BE2C (cell line): ENCODE measurements at places on chromosomes 12 and 14.

DNA sequence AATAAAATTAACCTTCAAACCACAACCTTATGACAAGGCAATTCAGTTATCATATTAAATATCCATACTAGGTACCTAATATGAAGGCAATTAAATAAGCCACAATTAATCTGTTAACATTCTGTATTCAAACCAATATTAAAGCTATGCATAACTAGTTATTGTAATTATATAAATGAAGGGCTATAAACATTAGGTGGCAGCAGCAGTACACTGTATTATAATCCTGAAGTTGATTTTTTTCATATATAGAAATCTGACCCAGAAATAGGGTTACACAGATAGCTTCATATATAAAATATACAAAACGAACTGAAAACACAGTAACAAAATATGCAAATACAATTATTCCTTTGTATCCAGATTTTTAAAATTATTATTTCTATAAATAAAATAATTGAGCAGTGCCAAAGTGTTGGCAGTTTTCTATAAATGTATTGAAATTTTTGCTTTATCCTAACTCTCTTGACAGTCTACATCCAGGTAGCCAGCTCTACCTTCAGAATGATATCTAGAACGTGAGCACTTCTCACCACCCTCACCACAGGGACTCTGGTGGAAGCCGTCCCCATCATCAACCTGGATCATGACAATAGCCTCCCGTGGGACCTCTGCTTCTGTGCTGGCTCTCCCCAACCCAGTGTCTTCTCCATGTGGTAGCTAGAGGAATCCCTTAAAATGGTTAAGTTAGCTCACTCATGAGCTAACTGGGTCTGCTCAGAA, 136.2 kb downstream of the MED13L start:
- DNase-seq, result peak; percentile 52

DNA sequence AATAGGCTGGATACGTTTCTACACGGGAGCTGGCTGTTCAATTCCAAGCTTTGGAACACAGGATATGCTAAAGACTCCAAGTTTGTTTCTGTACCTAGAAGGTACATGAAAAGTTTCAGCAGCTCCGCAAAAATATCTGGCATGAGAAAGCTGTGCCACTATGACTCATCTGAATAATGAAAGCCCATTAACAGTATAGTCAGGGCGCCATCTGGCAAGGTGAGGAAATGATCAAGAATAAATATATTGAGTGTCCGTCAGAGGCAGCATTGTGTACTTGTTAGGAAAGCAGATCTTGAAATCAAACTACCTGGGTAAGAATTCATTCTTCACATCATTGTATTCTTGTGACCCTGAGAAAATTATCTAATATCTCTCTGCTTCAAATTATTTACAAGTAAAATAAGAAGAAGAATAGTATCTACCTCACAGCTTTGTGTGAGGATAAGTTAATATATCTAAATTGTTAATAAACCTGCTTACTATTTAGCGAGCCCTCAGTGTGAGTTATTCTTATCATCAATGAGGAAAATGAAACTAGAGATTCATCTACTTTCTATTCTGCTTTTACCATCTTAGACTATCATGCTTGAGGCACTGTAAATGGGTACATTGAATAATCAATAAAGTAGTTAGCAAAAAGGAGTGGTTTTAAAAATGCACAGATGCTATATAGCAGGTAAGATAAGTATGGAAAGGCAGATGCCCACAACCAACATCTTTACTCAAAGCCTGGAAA, 53.5 kb downstream of the FSCB start:
- DNase-seq, result no peak

- DNase-seq, result no peak
Measured at GRCh38 chr12:11673666-11674461, 24.4 kb downstream of the ETV6 start.

- DNase-seq, result no peak
Measured at GRCh38 chr12:58169826-58170225, 228.5 kb downstream of the ATP23 start.

- no peak for DNase-seq
Measured at GRCh38 chr14:47921133-47921532, 245.7 kb upstream of the MDGA2 start.

GRCh38 chr12:100329800-100330199, 27.1 kb upstream of the SLC17A8 start:
- DNase-seq, result no peak

DNA sequence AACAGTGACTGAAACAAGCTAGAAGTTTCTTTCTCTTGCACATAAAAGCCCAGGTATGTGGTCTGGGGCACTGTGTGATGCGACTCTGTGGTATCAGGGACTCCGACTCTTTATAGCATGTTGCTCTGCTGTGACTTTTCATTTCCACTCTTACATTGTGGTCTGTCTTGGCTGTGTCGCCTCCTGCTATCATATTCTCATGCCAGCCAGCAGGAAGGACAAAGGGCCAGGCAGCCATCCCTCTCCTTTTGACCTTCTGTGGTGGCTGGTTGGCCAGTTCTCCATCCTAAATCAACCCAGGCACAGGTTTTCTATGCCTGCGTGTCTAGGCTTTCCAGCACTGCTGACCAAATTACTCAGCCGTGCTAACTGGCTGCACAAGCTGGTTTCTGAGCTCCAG, 8.0 kb downstream of the ACAD10 start:
- no peak for DNase-seq

- peak; percentile 67 for DNase-seq
Measured at GRCh38 chr12:49296034-49296835, 1.3 kb downstream of the PRPH start.

DNA sequence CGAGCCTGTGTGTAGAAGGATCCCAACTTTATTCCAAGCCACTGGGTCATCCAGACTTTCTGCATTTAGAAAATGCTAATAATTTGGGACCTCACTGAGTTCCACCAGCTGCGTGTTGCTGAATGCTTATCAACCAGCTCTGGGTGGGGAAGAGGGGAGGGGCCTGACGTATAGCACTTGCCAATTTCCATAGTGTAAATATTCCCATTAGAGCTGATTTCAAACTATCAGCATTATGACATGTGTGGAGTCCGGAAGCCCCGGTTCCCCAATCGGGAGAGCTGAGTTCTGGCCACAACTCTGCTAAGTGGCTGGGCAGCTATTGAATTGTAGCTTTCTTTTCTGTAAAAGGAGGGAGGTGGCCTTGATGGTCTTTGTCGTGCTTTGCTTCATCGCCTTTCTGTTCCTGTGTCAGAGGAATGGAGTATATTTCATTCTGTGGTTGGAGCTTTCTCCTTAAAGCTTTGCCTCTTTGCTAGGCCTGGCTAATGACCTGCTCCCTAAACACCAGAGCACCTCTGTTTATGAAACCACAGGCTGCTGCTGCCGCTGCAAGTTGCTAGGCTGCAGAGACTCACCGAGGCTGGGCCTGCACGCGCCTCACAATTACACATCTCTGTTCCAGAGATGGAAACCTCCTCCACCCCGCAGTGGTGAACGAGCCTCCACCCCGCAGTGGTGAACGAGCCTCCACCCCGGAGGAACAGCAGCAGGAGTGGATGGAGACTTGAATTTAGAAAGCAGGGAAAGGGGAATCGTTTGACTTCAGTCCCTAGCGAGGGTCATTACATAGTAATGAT, 7.7 kb upstream of the BCL7A start:
- DNase-seq, result no peak

GRCh38 chr12:81147292-81147919, 69.5 kb downstream of the ACSS3 start:
- DNase-seq, result no peak

- peak; percentile 1 for DNase-seq
Measured at GRCh38 chr14:104557766-104558165, 21.8 kb upstream of the C14orf180 start.

DNA sequence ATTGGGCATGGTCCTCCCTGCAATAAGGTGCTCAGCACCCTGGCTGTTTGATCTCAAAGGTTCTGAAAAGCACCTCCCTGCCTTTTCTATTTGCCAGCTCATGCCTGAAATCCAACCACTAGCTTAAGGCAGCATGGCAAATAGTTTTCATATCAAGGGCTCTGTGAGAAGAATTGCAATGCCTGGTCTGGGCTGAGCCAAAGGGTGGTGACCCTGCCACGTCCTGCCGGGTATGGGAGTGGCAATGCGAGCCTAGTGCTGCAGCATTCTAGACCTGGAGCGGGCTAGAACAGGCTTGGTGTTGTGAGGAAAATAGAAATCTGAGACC, 2.3 kb upstream of the SCNN1A start:
- no peak for DNase-seq

DNA sequence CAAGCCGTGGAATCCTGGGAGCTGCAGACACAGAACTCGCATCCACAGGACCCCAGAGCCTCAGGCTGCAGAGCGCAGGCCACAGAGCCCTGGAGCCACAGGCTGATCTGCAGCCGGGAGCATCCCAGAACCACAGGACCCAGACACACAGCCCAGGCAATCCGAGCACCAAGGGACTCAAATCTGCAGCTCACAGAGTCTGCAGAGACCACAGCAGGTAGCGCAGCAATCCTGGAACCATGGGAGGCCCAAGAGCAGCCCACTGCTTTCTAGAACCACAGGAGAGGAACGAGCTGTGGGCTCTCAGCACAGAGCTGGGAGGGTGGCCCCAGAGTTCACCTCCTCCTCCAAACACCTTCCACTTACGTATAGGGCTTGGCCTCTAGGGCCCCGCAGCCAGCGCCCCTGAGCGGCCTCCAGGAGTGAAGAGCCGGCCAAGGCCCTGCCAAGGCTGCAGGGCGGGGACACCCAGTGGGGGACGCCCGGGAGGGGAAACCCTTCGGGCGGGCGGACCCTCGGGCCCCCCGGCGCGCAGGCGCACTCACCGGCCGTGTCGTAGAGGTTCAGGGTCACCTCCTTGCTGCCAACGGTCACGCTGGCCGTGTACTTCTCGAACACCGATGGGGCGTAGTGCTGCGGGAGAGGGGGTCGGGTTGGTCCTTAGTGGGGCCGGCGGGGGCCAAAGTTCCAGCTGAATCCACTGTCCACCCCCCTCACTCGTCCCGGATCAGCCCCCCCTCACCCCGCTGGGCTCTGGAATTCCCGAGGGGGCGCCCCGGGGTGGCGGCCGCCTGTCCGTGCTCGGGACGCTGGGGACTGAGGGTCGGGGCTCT, 665 bp downstream of the RHOF start:
- DNase-seq, result peak; percentile 16

GRCh38 chr14:61019537-61019936, 38.5 kb downstream of the SLC38A6 start:
- no peak for DNase-seq

DNA sequence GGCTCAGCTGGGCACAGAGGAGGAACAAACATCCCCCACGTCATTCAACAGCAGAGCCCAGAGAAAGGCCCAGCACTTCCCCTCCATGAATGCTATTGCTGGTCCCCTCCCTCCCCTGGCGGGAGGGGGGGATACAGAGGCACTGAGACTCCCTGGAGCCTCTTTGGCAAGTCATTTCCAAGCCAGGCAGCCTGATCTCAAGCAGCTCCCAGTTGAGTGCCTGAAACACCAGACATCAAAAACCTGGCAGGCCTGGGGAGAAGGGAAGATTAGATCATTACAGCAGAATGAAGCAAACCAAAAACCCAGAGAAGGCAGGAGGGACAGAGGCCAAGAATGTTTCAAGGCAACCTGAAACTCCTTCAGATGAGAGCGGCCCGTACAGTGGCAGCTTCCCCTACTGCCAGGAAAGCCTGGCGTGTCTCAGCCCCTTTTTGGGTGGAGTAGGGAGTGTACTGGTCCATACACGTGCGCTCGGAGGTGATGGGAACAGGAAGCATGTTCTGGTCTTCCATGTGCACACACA, 92.1 kb downstream of the LRRC74A start:
- peak; percentile 91 for DNase-seq

DNA sequence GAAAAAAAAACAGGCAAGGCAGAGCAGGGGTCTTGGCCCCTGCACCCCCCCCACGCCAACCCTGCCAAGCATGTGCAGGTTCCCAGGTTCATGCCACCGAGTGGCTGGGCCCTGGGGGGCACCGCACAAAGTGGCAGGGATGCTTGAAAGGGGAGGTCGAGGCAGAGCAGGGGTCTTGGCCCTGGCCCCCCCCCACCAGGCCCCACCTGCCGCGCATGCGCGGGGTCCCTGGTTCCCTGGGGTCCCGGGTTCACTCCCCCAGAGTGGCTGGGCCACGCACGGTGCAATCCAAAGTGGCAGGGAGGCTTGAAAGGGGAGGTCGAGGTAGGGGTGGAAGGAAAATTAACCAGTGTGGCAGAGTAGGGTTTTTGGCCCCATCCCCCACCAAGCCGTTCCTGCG, 312.2 kb downstream of the ALG10 start:
- DNase-seq, result no peak

GRCh38 chr14:93369713-93370266, 22.8 kb downstream of the COX8C start:
- no peak for DNase-seq

GRCh38 chr12:68976395-68976841, 43.4 kb upstream of the CPM start:
- DNase-seq, result no peak

DNA sequence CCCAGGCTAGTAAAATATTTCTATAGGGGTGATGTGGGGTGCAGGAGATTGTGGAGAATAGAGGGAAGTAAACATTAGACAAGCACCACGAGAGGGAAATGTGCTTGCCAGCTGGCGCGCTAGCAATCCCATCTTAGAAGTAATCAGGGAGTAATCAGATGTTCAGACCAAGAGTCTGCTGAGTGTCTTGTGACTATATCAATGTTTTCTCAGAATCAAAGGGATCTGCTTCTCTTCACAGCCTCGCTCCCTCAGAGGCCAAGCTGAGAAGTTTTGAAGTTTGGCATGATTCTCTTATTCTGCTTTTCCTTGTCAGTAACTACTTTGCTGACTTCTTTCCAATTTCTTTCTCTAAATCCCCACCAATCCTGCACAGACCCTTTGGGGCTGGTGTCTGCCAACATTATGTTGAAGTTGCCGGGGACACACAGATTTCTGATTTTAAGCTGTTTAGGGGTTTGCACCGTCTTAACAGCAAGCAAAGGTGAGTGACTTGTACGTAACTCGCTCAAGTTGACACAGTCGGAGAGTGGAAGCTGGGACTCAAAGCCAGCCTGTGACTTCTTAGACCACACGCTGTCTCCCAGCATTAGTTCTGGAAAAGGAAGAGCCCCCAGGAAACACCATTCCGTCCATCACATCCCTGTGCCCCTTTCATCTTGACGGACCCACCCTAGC, 22.0 kb upstream of the TSPAN9 start:
- DNase-seq, result no peak

DNA sequence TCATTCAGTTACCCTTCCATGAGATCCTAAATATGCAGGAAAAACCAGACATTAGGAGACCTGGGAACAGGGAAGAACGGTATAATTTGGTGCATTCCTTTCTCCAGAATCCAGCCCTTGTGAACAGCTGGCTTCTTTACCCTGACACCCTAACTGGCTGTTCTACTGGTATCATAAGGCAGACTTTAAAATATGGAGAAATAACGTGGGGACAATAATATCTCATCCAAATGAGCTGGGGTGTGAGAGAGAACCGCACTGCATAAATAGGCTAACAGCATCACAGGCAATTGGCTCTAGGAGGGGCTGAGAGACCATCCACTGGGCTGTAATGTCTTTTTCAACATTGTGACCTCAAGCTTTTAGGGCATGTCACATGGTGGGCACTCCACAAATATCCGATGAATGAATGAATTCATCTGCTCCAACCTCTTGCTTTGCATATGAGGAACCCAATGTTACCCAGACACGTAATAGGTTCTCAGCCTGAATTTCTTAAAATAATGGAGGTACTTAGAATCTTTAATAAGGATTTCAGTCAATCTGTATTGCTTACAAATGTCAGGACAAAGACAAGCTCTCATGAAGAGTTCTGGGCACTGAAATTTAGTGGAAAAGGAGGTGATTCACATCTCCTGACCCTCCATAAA, 157.9 kb downstream of the SAMD4A start:
- no peak for DNase-seq
